ENCODE measurements at places on chromosomes 1 and 21.

DNA sequence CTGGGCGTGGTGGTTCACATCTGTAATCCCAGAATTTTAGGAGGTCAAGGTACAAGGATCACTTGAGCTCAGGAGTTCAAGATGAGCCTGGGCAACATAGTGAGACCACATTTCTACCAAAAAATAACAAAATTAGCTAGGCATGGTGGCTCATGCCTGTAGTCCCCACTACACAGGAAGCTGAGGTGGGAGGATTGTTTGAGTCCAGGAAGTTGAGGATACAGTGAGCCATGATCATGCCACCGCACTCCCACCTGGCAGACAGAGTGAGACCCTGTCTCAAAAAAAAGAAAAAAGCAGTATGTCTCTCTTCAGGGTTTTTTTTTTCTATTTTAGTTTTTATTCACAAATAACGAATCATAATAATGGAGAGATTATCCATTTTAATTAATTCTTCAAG, 233.7 kb upstream of the DMRTA2 start:
- DNase-seq: no peak

- DNase-seq: no peak
Measured at GRCh38 chr1:27392778-27393635, 585 bp downstream of the GPR3 start.

DNA sequence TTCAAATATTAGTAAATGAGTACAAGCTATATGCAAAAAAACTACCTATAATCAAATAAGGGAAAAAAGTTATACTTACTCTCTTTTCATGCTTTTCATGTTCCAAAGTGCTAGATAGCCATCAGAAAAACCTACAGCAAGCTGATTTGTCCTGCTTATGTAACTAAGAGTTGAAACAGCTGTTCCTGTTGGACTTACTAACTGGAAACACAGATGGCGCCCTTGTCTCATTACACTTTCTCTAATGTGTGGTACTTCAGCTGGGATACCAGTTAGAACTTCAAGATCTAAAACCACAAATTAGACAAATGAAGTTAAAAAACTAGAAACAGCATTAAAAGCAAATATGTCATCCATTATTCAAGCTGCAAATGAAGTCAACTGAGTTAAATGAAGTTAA, 24.3 kb downstream of the AHCTF1 start:
- DNase-seq: no peak

GRCh38 chr1:171140401-171140800, 44.7 kb upstream of the FMO2 start:
- no peak for DNase-seq

DNA sequence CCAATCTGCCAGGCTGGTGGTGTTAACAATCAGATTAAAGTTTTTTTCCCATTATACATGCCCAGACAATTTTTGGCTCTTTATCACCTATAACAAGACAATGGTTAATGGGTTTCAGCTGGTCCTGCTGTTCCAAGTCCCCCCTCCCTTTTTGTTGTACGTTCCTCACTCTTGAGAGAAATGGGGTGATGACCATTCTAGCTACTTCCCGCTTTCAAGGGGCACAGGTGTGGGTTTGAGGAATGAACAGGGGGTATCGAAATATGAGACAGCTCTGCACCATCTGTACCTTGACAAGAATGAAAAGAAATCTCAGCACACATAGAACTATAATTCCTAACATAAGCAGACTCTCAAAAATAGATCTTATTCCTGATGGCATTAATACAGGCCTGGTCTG, 326.8 kb downstream of the PTPRU start:
- DNase-seq: no peak

DNA sequence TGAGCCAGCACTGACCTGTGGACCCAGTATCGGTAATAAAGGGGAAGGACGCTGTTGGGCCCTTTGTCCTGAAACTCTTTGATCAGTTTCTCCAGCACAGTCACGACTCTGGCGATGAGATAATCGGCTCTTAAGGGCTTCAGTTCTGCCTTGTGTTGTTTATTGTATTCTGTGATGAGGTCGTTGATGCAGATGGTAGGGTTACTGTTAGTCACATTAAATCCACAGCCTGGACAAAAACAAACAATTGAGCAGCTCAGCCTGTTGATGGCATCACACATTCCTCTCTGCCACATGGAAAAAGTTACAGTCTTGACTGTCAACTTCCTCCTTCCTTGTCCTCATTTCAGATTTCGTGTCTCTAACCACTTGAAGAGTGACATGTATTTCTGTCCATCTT, 57.6 kb downstream of the SIM2 start:
- DNase-seq: no peak

- DNase-seq: no peak
Measured at GRCh38 chr1:247923941-247924340, 748 bp upstream of the OR2AJ1 start.

DNA sequence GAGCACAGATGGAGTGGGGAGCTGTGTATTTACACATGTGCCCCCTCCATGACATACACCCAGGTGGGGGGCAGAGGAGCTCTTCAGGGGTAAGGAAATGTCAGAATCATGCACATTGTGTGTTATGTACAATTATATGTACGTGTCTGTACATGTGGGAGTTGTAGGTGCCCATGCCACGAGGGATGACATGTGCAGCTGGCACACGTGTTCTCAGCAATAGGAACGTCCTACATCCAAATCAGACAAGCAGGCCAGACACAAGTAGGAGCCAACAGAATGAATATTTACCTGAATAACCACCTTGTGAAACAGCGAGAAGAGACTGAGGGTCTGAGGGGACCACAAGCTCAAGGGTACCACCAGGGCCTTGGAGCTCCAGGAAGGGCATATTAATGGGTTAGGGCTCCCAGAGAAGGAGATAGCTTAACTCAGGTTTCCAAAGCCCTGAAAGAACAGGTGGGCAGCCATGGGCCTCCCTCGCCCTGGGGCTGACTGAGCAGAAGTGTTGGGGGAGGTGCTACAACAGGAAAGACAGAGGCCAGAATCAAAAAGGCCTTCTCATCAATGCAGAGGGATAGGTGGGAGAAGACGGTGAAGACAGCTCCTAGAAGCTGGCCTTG, 3.2 kb downstream of the COL16A1 start:
- DNase-seq: no peak

GRCh38 chr1:204301171-204301957, 58.4 kb downstream of the PLEKHA6 start:
- DNase-seq: no peak

GRCh38 chr1:243520831-243521230, 265.0 kb downstream of the SDCCAG8 start:
- no peak for DNase-seq

GRCh38 chr1:204296431-204296988, 63.2 kb downstream of the PLEKHA6 start:
- no peak for DNase-seq

GRCh38 chr1:29645586-29645985, 409.3 kb downstream of the PTPRU start:
- no peak for DNase-seq
